ENCODE measurements at places on chromosomes 3 and 15.

DNA sequence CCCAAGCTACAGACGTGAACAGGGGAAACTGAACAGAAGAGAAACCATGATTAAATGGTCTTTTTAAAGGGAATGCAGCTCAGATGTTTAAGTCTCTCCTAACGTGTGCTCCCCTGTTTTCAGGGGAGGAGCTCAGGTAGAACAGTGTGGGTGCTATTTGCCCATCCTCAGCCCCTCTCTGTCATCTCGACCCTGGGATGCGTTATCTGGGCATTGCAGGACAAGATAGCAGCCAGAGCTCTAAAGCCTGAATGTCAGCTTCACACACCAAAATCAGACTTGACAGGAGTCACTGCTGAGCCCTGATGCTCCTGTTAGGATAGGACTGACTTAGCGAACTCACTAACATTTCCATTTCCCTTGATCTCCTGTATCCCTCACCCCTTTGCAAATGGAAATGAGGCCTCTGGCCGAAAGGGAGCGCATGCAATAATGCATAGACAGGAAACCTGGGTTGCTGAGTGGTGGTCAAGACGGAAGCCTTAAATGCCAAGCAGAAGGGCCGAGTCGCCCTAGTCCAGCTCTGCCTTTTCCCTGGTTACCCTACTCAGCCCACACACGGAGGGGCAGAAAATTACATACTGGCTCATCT lies 234.9 kb upstream of the TPM1 start:
- DNase-seq, result no peak

GRCh38 chr3:55947406-55947805 lies 460.3 kb upstream of the WNT5A start:
- no peak for DNase-seq

DNA sequence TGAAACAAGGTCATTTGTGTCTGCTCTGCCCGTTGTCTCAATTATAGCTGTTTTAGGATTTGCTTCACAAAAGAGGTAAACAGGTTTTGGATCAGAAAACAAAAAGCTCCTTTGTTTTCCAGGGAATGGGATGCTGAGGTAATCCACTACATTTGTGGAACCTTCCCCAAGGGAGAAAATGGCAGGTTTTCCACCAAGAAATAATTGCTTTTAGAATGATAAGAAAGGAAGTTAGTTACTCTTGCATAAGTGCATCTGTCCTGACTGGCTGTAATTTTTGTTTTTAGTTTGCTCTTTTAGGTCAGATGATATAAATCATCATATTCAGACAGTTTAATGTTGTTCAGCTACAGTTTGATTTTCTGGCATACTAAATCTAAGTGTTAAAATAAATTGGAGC lies 198.5 kb upstream of the COL8A1 start:
- DNase-seq, result no peak

DNA sequence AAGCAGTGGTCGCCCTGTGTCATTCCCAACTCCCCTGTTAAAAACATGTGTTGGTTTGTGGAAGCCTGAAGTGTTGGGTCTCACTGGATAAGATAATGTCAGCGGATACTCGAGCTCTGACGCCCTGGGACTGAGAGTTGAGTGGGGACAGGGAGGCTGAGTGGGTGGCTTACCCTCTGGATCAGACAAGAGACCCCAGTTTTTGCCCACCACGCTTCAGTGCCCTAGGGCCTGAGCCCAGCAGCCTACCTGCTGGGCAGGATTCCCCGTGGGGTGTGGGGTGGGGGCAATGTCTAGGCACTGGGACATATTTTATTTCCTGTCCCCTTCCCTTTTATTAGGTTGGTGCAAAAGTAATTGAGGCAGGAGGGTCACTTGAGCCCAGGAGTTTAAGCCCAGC lies 75.0 kb downstream of the SMAD6 start:
- DNase-seq, result no peak

- peak; percentile 54 for DNase-seq
Measured at GRCh38 chr3:11641316-11641682, 2.4 kb downstream of the VGLL4 start.

GRCh38 chr15:40768521-40769273 lies 1.1 kb upstream of the C15orf62 start:
- DNase-seq, result no peak

DNA sequence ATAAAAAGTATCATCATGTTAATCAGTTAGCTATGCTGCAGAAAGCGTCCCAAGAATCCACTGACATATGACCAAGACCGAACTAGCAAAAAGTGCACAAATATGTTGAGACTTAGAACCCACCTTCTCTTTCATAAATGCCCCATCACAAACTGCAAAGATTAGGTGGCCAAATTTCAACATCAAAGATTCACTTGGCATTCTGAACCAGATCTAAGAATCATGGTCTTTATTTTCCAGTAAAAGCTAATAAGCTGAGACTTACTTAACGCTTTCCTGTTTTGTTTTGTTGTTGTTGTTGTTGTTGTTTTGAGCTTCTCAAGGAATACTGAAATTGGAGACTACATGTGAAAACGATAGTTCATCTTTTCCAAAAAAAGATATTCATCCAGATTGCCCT lies 62.4 kb downstream of the ZBTB20 start:
- DNase-seq, result no peak

- peak; percentile 87 for DNase-seq
Measured at GRCh38 chr3:184133840-184134745, 1.1 kb upstream of the EIF2B5 start.

GRCh38 chr3:80355144-80355543 lies 587.3 kb upstream of the ROBO1 start:
- no peak for DNase-seq

DNA sequence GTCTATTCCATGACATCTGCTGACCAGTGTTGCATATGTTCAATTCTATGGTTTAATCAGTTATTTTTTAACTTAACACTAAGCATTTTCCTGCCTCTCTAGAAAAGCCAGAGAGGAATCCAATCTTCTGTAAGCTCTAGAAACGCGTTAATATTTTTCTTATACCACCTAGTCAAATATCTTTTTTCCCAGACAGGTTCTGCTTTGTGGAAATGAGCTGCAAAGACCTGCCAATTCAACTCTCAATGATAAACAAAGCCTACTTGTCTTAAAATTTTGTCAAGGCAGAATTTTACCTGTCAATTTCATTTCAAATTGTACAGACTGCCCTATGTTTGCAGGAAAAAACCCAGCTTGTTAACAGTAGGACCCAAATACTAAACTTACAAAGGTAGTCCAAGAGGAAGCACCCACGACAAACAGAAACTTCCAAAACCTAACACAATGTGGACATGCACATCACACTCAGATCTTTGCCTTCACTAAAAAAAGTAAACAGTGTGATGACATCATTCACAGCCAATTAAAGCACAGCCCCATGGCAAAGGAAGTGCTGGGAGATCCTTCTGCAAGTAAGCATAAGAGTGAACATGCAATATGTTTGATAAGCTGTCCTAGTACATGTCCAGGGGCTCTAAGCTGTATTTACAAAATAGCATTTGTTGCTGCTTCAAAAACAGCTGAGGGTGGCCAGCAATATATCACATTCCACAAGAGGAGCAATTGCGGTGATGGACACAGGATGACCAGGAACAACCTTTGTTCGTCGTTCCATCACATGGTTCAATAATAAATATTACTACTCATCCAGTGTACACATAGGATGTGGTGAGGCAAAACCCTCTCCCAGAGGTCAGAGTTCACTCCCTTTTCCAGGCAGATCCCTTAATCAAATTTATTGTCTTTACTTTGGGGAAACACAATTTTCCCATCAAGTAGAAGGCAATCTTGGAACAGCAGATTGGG lies 139.4 kb upstream of the TSC22D2 start:
- peak; percentile 64 for DNase-seq

- peak; percentile 42 for DNase-seq
Measured at GRCh38 chr15:51888593-51889195, 59.2 kb downstream of the TMOD3 start.

DNA sequence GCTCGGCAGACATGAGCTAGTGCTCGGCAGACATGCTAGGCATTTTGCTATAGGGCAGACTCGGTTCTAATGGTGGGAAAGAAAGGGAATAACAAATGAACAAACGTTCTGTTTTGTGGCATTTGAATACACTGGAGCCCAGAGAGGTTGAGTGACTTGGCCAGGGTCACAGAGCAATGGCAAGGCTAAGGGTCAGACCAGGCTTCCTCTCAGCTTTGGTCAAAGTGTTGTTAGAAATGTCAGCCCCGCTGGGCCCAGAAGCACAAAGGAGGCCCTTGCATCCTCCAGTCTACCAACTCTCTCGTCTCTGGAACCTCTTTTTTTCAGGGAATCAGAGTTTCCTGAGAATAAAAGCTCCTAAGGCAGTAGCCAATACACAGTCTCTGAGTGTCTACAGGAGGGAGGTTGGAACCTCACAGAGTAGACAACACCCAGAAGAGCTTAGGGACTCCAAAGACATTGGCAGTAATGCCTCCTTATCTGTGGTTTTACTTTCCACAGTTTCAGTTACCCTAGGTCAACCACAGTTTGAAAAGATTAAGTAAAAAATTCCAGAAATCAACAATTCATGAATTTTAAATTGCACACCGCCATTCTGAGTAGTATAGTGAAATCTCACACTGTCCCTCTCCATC lies 47.3 kb downstream of the SSUH2 start:
- DNase-seq, result no peak

GRCh38 chr3:195762611-195763010 lies 41.8 kb downstream of the MUC20 start:
- DNase-seq, result no peak

- DNase-seq, result no peak
Measured at GRCh38 chr3:105504440-105504951, 137.8 kb downstream of the ALCAM start.

GRCh38 chr3:161347726-161348125 lies 23.6 kb downstream of the SPTSSB start:
- DNase-seq, result peak; percentile 52

DNA sequence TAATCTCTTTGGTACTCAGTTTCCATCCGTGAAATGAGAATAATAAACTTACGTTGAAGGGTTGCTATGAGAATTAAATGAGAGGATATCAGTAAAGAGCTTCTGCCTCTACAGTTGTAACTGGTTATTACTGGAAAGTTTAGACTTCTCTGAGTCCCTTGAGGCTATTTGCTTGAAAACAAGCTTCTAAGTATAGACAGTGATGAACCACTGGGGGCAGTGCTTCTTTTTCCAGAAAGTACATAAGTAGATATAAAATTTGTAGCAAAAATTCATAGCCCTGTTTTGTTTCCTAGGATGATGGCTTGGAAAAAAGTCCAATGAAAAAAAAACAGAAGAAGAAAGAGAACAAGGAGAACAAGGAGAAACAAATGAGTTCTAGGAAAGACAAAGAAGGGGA lies 87.1 kb downstream of the RGMA start:
- DNase-seq, result no peak

DNA sequence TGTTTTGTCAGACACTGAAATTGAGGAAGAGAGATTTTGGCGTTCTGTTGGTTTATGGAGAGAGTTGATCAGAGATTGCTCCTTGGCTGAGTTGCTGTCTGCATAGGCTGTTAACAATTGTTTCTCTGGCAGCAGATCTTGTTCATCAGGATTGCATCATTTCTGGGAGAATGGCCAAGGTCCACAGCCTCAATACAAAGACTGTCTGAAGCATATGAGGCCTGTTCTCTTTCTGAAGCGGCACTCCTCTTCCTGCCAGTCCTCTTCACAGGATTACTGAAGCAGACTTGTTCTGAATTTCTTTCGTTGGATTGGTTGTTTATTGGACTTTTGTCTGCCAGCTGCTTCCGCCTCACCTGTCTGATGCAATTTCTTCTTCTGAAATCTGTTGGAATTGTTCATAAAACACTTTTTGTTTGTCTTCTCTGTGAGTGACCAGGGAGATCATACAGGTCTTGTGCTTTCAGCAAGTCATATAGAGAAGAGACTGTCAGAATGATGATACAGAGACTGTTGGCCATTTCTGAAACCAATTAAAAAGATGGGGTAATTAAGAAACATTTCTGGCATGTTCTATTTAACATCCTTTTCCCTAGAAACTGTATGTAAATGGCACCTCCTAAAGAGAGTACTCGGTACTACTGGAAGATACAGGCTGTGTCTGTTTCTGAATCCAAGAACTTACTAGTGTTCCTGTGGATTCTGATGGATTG lies 25.5 kb downstream of the SETD5 start:
- peak; percentile 98 for DNase-seq

- peak; percentile 47 for DNase-seq
Measured at GRCh38 chr15:63080634-63081250, 38.2 kb downstream of the TPM1 start.

GRCh38 chr3:72523429-72524151 lies 324.7 kb downstream of the SHQ1 start:
- no peak for DNase-seq

GRCh38 chr3:196142202-196142956 lies 60.5 kb upstream of the TFRC start:
- no peak for DNase-seq

DNA sequence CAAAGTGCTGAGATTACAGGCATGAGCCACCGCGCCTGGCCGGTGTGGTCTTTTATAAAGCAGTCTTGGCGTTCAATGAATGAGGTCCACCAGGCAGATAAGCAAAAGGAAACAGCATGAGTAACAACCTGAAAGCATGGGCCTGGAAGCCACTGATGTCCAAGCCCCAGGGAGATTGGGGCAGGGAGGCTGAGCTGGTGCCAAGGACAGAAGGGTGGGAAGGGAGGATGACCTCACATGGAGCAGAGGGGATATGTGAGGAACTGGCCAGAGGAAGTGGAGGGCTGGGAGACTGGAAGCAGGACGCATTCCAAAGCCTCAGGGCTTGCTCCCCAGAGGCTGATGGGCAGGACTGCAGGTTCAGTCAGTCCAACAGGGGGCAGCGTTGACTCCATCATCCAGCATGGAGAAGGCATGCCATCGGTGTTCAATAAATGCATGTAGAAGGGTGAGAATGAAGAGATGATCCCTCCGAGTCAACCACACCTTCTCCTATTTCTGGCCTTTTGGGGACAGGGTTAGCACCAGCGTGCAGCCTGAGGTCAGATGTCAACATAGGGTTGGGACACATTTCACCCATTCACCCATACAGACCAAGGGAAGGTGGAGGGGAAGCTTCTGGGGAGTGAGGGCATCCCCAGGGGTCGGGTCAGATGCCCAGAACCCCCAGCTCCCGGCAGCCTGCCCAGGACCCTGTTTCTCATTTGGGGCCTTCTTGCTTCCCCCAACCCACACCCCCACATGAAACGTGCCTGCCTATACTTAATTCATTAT lies 14.8 kb downstream of the MYL3 start:
- DNase-seq, result peak; percentile 91

DNA sequence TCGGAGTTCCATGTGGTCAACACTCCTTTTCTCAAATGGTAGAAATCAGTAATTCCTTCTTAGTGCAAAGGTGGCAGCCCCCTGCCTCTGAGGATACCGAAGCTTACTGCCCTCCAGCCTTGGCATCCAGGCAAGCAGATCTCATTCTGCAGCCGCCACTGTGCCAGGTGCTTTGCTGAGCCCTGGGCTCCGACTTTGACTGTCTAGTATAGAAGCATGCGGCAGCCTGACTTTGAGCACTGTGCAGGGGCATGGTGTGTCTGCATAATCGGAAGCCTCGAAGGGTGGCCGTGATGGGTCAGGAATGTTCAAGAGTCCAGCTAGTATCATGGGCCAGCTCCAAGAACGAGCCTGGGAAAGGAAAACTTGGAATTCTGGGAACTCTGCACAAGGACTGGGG lies 39.7 kb downstream of the ABTB1 start:
- no peak for DNase-seq

- peak; percentile 27 for DNase-seq
Measured at GRCh38 chr3:194867270-194867983, 181.7 kb downstream of the FAM43A start.

GRCh38 chr3:116314476-116314875 lies 130.8 kb downstream of the LSAMP start:
- no peak for DNase-seq

- peak; percentile 13 for DNase-seq
Measured at GRCh38 chr3:107458871-107459270, 63.9 kb upstream of the BBX start.
